Activated CD4-positive, alpha-beta T cell treated with anti-CD3 and anti-CD28 coated beads for 4 hours (primary cell): ENCODE measurements at places on chromosomes 11 and 22.
A peak's percentile ranks its signal among the peaks of the same experiment; 100 is the strongest.

- DNase-seq: no peak
These were observed 23.6 kb downstream of the JRKL start for GRCh38 chr11:96413408-96413807.

DNA sequence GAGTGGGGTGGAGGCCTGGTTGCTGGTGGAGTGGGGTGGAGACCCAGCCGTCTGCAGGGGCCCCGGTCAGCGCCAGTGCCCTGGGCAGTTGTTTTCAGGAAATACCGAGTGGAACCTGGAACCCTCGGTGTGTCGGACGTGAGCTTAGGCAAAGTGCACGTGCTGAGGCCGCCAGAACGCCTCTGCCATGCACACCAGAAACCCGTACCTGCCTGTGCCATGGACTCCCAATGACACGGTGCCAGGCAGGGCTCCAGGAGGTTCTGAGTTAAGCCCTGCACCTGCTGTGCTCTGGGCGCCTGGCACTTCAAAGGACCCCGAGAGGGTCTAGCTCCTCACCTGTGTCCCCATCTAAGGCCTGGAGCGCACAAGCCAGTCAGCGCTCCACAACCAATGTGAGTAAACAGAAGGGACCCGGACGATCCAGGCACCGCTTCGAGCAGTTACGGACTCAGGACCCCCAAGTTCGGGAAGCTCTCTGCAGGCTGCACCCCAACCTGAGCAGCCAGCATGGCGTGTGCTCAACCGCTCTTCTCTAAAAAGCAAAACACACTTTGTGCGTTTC, 12.3 kb downstream of the TOLLIP start:
- DNase-seq: no peak

GRCh38 chr22:19713650-19714311, 522 bp upstream of the SEPTIN5 start:
- DNase-seq: no peak

DNA sequence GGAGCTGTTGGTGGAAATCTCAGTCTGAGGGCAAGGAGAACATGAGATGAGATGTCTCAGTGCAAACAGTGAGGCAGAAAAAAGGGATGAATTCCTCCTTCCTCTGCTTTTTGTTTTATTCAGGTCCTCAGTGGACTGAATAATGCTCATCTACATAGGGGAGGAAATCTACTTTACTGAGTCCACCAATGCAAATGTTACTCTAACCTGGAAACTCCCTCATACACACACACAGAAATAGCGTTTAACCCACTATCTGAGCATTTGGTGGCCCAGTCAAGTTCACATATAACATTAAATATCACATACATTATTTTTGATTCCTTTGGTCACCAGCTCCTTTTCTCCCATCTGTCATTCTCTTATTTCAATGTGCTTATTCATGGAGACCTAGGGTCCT, 418.8 kb downstream of the TMEM135 start:
- DNase-seq: no peak

DNA sequence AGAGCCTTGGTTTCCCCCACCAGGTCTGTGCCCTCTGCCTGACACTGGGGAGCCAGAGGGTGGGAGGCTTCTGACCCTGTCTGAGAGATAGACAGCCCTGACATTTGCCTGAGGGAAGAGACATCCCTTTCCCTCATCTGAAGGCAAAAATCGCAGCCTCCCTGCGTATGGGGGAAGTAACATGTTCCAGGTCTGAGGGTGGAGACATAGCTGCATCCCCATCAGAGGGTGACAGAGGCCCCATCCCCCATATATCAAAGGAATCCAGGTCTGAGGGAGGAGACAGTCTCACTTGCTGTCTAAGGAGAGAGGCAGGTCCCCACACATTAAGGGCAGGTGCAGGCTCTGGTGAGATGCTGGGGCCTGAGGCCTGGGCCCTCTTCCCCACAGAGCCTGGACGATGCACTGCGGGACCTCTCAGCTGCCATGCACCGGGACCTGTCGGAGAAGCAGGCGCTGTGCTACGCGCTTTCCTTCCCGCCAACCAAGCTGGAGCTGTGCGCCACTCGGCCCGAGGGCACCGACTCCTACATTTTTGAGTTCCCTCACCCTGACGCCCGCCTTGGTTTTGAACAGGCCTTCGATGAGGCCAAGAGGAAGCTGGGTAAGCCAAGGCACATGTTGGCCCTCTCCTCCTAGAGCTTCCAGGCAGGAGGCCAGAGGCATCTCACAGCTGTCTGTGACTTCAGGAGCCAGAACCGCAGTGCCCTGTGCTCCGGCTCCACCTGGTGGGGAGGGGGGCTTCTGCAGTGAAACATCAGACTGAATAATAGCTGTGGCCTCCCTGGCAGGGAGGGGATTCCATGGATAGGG, 16.1 kb upstream of the RELT start:
- no peak for DNase-seq

DNA sequence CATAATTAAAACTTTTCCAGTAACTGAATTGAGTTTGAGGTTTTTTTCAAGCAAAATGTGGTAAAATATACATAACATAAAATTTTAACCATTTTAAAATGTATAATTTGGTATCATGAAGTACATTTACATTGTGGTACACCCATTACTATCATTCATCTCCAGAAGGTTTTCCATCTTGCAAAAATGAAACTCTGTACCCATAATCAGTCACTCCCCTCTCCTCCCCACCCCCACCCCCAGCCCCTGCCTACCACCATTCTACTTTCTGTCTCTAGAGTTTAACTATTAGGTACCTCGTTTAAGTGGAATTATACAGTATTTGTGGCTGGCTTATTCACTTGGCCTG, 63.7 kb downstream of the MICAL2 start:
- DNase-seq: no peak

DNA sequence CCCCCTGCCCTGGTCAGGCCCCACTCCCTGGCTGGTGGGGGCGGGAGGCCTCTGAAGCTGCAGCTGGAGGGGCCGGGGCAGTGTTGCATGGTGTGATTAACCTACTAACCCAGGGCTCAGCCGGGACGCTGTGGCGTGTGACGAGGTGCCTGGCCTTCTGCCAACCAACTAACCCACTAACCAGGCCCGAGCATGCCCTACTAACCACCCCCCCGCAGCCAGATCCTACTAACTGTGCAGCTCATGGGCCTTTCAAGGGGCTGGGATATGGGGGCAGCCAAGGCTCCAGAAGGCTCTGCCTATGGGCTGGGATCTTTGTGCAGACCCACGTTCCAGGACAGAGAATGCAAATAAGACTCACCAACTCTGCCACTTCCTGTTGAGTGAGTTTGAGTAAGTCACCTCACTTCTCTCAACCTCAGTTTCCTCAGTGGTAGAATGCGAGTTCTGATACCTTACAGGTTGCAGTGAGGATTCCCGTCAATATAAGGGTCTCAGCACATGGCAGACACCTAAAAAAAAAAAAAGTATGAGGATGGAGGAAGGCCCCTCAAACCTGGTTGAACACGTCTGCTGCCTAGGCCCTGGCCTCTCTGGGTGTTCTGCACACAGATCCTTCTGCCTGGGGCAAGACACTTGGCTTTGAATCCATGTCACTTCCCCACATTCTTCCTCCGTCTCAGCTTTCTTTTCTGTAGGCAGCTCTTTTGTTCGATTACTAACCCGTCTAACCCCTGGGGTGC, 14.1 kb downstream of the MIAT start:
- peak; percentile 59 for DNase-seq

DNA sequence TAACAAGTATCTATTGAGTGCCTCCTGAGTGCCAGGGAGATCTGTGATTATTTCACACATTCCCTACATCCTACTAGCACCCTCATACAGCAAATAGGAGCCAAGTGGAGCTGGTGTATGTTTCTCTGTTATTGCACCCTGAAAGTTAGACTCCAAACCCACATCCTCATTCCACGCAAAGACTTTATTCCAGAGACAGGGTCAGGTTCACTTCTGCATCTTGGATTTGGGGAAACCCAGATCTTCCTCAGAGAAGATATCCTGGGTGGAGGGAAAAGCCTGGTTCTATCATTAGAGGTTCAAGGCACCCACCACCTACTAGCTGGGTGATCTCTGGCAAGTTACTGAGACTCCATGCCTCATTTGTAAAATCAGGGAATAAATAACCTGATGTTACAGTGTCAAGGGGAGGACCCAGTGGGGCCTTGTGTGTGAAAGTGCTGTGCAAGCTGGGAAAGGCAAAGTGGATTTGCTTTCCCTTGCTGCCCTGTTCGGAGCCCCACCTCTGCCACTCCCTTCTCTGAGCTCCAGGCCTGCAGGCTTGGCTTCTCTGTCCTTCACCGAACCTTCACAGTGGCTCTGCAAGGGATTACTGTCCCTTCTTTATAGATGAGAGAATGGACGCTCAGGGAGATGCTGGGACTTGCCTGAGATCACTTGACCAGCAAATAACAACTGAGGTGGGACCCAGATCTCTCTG, 991 bp upstream of the SLCO2B1 start:
- no peak for DNase-seq

- no peak for DNase-seq
These were observed 372.8 kb upstream of the CCDC179 start for GRCh38 chr11:23233075-23233474.

GRCh38 chr11:74005721-74006517, 3.0 kb downstream of the UCP3 start:
- no peak for DNase-seq

- no peak for DNase-seq
These were observed 108.9 kb upstream of the NCAM1 start for GRCh38 chr11:112852143-112852866.

DNA sequence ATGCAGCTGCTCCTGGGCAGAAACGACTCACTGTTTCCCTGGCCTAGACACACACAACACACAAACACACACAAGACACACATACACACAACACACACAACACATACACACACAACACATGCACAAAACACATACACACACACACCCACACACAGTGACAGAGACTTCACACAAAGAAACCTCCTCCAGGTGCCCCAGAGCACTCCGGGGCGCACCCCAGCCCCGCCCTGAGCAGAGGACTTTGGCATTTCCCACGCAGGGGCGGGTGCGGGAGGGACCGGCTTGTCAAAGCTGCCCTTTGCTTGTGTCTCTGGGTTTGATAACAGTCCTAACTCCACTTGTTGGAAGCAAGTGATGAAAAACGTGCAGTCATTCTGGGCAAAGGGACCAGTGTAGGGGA, 6.5 kb downstream of the APOBEC3A start:
- DNase-seq: no peak
